ENCODE measurements at places on chromosomes 2 and 18. TPM values are rescaled to one million over a fixed set of nuclear protein-coding genes. Genes with fewer than 3 reads are reported as not detected.
A peak's percentile ranks its signal among the peaks of the same experiment; 100 is the strongest.

DNA sequence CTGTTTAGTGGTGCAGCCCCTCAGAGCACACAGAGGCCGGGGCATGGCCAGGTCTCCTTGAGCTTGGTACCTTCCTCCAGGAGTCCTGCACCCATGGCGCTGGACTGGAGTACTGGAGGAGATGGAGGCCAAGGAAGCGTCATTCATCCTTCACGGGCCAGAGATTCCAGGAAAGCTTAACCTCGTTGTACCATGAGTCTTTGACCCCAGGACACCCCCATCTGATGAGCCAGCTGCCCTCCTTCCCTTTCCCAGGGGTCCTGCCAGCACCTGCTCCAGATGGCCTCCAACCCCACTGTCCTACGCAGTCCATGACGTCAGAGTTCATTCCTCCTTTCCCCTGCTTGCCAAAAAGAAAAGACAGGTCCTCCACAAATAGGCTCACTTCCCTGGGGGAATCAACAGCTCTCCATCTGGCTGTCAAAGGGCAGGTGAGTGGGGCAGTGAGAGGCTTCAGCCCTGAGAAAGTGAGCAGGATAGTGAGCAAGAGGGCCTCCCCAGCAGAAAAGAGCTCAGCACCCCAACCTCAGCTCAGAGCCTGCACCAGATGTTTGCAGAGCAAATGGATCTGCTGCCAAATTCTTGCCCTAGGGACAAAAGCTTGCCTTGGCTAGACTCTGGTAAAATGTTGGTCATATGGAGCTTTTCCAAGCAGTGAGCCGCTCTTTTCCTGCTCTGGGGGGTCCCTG is 4.5 kb upstream of the NPPC start:
- peak; percentile 71 for DNase-seq

DNA sequence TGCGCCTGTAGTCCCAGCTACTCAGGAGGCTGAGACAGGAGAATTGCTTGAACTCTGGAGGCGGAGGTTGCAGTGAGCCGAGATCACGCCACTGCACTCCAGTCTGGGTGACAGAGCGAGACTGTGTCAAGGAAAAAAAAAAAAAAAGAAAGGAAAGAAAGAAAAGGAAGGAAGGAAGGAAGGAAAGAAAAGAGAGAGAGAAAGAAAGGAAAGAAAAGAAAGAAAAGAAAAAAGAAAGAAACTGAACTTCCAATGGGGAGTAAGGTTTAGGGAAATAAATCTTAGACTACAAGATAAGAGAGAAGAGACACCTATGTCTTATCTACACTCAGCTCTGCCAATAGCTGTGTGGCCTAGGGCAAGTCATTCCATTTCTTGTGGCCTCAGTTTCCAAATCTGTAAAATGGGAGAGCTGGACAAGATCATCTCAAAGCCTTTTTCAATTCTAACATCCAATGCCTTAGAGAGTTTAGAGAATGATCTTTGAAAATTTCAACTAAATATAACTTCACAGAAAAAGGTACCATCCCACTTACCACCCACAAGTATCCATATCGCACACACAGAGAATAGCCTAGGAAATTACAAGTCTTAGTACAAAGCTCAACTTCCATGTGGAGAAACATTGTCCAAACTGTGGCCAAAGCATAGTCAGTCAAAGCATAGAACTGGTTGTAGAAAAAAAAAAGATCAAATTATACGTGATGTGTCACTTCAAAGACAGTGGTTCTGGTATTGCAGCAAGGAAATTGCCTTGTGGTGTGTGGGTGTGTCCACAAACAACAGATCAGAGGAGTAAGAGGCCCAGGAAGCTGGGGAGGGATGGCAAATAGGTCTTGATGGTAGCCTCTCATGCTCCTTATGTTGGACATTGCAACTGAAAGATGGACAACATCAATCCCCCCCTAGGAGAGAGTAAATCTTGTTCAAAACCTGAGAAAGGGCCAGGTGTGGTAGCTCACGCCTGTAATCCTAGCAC is 42.4 kb downstream of the SLC14A2 start:
- DNase-seq = no peak

- DNase-seq = peak; percentile 38
Observed at GRCh38 chr18:48682768-48683167, 143.9 kb downstream of the CTIF start.

The HOXD8 gene
- total RNA-seq = 31.3 TPM

The CFAP65 gene
- not detected for total RNA-seq

DNA sequence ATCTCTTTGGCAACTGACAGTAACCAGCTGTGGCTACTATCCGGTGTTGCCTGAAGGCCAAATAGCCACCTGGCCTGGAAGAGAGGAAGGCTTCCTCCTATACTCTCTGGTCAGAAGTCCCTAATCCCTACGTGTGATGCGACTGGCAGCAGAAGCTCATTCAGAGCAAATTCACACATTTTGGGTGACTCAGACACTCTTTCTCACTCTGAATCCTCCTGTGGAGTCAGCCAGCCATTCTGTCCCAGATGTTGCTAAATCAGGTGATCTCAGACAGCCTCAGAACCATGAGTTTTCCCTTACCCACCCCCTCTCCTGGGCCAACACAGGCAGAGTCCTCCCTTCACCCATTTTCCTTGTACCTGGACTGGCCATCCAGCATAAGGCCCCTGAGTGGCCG is 34.7 kb downstream of the CFAP53 start:
- no peak for DNase-seq

- DNase-seq = no peak
Observed at GRCh38 chr2:191799526-191799925, 47.4 kb downstream of the CAVIN2 start.

The XDH gene
- total RNA-seq = not detected

The PLCD4 gene
- total RNA-seq = 1.9 TPM

- no peak for DNase-seq
Observed at GRCh38 chr18:44988821-44989587, 308.3 kb downstream of the SETBP1 start.

DNA sequence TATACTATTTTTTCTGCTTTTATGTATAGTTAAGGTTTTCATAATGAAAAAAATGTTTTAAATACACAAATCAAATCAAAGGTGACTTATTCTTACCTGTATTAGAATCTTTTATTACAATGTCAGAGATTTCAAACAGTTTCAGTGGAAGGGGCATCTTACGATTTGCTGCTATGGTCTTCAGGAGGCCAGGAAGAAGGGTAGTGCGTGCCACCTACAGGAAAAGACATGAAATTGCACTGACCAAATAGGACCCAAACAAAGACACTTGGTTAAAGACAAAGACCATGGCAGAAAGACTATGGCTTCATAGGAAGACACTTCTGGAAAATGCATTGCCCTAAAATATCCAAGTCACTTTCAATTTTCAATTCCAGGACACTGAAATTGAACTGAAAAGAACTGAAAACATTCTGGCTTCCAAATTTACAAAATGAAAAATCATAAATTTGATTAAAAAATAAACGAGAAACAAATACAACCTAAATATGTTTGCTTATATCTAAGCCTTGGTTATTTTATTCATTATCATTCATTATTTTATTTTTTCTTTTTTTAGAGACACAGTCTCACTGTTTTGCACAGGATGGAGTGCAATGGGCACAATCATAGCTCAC is 42.1 kb downstream of the FARSB start:
- DNase-seq = no peak

- no peak for DNase-seq
Observed at GRCh38 chr2:106280224-106280623, 86.1 kb upstream of the UXS1 start.

The IL37 gene
- not detected for total RNA-seq

- DNase-seq = no peak
Observed at GRCh38 chr18:75802681-75803080, 375.2 kb upstream of the SMIM21 start.

The L3MBTL4 gene
- total RNA-seq = 10.5 TPM

Data from posterior vena cava (tissue), 2 donors.